ENCODE measurements at places on chromosomes 6 and 20.

DNA sequence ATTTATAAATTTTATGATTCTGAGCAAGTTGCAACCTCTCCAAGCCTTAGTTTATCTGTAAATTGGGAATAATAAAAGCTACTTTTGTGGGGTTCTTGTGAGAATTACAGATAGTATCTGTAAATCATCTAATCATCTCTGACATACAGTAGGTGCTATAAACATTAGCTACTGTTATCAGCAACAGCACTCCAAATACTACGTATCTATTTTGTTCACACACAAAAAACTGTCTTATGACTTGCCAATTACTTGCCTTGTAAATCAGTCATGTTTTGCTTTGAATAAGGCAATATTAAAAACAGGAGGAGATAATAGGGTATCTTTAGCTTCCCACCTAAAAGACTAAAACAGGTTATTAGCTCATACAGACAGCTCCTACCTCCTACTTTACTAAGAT, 36.7 kb downstream of the DTNBP1 start:
- DNase-seq: no peak

- no peak for DNase-seq
These were observed 143.5 kb upstream of the SUPT3H start for GRCh38 chr6:45521226-45521625.

- DNase-seq: no peak
These were observed 36.3 kb upstream of the DACT2 start for GRCh38 chr6:168355716-168356522.

DNA sequence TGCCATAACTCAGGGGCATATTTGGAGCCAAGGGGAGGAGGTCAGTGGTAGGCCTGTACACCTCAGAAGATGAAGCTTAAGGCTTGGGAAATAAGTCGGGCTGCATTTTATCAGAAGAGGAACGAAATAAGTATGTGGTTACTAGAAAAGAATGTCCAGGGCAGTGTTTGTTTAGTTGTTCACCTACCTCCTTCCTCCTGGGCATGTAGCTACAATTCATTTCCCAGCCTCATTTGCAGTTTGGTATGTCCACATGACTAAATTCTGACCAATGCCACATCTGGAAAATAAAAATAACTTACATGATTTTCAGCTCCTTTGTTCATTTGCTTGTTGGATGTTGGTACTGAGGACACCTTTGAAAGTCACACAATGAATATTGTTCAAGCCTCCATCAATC, 294.5 kb upstream of the RGS17 start:
- no peak for DNase-seq

DNA sequence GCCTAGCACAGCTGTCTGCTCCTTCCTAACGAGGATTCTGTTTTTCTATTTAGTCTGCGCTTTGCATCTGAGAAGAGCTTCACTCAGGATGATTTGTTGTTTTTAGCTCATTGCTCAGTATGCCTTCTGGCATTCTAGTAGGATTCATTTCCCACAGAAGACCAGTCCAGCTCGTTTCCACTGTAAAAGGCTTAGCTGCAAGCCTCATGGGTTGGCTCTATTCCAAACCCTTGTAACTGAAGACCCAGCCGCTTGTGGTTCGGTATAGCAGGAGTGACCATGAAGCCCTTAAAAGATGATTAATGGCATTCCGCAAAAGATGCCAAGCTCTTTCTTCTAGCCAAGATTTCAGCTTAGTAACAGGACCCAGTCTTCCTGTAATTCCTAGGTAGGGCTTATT, 7.2 kb downstream of the ADGRF1 start:
- peak; percentile 93 for DNase-seq

GRCh38 chr20:41734506-41734945, 116.3 kb upstream of the CHD6 start:
- DNase-seq: no peak

DNA sequence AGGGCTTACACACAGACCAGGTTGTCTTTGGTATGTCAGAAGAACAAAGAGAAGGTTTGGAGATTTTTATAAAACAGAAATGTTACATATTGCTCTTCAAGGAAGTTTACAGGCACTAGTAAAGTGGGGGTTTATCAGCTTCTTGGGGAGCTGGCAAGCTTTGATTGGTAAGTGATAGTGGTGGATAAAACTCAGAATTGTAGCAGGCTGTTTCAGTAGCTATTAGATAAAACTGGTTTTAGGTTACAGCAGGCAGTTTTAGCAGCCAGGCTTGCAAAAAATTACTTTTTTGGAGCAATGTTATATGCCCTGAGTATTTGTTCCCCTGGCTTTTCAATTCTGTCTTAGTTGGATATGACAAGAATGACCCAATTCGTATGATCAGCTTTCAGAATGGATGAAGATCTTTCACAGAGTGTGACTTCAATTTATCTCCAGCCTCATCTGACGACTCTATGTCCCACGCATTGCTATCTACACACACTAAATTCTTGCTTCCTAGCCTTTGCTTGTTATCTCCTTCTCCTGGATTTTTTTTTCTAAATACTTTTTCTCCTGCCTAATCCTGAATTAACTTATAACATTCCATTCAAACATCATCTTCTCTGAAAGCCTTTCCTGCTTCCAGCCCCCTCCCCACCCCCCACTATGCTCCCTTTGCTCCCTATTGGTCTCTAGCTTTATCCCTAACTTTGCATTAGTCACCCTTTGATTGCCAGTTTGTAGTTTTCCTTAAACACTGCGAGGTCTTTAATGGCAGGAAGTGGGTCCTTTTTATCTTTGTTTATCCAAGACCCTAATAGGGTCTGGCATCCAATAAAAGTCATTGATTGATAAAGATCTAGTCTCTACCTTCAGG, 1.0 kb upstream of the TOMM34 start:
- DNase-seq: no peak

DNA sequence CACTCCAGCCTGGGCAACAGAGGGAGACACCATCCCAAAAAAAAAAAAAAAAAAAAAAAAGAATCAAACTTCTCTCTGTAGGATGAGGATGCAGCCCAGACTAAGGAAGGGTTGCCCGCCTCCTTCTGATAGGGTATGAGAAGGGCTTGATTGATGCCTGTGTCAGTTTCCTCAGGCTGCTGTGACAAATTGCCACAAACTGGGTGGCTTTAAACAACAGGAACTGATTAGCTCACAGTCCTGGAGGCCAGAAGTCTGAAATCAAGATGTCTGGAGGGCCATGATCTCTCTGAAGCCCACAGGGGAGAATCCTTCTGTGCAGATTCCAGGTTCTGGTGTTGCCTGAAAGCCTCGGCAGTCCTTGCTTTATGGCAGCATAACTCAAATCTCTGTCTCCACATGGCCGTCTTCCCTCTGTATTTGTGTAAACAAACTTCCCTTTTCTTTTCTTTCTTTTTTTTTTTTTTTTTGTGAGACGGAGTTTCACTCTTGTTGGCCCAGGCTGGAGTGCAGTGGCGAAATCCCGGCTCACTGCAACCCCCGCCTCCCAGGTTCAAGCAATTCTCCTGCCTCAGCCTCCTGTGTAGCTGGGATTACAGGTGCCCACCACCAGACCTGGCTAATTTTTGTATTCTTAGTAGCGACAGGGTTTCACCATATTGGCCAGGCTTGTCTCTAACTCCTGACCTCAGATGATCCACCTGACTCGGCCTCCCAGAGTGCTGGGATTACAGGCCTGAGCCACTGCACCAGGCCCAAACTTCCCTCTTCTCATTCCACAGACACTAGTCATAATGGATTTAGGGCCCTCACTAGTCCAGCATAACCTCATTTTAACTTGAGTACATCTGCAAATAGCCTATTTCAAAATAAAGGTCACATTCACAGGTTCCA, 11.2 kb upstream of the CDK19 start:
- DNase-seq: no peak

DNA sequence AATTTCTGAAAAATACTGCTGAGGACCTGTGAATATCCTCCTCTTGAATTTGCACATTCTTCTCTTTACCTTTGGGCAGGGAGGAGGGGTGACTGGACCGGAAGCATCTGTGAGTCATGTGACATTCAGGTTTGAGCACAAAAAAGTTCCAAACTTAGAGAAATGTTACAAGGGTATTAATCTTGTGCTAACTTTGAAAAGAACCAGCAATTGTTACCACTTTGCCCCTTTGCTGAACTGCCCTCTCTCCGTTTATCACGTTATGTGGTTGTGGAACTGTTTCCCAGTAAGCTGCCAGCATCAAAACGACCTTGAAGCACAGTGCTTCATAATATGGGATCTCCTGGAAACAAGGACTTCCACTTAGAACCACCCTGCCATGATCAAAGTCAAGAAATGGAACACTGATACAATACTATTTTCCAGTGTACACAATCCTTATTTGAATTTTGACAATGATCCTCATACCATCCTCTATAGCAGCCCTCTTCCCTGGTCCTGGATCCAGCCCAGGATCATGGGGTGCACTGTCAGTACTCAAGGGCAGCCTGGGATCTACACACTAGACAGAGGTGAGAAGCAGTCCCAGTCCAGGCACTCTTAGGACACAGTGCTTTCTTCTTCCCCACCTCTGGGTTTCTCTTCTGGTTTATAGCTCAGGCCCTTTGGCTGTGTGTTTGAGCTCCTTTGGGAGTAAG, 2.3 kb upstream of the TUBB1 start:
- no peak for DNase-seq

GRCh38 chr6:30104661-30105060, 8.2 kb downstream of the TRIM31 start:
- no peak for DNase-seq

GRCh38 chr20:57412347-57413029, 21.3 kb downstream of the RBM38 start:
- no peak for DNase-seq

DNA sequence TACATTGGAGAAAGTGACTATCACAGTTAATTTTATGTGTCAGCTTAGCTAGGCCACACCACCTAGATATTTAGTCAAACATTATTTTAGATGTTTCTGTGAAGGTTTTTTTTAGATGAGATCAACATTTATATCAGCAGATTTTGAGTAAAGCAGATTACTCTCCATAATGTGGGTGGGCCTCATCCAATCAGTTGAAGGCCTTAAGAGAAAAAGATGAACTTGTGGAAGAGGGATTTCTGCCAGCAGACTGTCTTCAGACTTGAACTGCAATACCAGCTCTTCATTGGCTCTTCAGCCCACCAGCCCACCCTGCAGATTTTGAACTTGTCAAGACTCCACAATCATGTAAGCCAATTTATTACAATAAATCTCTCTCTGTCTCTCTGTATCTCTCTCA, 25.1 kb upstream of the FBXO30 start:
- no peak for DNase-seq

DNA sequence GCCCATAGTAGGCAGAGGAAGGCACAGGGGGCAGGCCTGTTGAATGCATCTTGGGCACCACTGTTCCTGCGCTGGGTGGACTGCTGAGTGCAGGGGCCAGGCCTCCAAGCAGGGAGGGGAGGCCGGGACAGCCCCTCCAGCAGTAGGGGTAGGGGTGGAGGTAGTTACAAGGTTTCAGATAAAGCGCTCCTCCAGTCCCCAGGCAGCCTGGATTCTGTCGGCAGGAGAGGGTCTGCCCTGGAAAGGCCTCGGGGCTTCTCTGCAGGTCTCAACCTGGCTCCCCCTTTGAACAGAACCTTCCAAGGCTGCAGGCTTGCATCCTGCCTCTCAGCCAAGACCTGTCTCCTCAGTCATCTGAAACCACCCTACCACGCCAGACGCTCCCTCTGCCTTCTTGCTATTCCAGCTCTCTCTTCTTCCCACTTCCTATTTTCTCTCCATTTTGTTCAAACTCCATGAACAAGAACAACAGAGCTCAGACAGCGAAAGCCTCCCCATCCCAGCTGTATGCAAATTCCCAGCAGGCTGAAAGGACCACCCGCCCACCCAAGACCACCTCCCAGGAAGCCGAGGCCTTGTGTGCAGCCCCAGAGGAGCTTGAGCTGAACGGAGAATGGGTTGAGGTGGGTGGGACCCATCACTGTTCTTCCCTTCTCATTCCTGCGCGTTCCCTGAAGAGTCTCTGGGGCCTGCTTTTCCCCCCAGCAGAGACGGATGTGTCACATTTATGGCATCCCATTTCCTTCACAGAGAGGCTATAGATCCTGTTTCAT, 1.4 kb downstream of the MLN start:
- DNase-seq: no peak

DNA sequence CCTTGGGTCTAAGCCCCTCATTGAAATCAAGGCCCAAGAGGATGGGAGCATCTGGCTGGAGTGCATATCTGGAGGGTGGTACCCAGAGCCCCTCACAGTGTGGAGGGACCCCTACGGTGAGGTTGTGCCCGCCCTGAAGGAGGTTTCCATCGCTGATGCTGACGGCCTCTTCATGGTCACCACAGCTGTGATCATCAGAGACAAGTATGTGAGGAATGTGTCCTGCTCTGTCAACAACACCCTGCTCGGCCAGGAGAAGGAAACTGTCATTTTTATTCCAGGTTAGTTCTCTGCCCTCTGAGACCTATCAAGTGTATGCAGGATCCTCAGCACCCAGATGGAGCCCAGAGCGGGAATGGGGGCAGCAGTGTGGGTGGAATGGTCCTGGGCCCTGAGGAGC, 5.1 kb downstream of the BTN2A2 start:
- no peak for DNase-seq

DNA sequence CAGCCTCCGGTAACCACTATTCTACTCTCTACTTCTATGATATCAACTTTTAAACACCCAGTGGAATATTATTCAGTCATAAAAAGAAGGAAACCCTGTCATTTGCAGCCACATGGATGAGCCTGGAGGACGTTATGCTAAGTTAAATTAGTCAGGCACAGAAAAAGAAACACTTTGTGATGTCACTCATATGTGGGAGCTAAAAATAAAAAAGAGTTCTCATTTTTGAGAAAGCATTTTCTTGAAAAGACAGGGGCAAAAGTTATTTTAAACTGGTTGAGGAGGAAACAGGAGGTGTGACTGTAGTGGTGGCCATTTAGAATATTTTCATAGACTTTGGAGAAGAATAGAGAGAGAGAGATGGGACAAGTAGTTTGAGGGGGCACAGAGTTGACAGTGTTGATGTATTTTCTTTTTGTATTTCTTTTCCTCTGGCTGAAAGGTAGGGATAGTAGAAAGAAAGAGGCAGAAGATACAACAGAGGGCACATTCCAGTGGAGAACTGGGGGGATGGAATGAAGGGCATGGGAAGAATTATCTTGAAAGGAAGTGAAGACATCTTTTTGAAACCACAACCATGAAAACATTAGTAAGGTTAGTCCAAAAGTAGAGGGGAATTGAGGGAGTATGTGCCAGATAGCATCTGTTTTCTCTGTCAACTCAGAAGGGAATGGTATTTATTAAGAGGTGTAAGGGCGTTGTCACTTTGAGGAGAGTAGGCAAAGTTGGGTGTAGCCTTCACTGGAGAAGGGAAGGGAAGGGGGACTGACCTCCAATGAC, 181.3 kb upstream of the GMDS start:
- DNase-seq: no peak
